Activated CD4-positive, alpha-beta T cell treated with anti-CD3 and anti-CD28 coated beads for 48 hours (primary cell): ENCODE measurements at places on chromosomes 12 and 14.
A peak's percentile ranks its signal among the peaks of the same experiment; 100 is the strongest.

- no peak for DNase-seq
These were observed 244.2 kb downstream of the GPHN start for GRCh38 chr14:66752109-66752508.

DNA sequence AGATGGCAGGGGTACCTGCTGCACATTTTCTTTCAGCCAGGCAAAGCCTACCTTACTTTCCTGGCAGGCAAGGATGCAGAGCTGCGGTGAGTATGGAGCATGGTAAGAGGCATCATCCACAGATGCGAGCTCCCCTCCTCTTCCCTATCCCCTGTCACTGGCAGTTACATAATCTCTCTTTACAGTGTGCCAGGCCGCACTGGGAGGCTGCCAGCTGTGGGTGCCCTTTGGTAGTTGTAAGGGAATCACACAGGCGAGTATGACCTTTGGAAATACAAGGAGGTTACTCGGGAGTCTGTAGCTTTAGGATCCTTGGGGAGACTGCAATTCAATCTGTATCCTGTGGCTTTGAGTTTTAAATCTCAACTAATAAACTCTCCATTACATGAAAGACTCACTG, 132.5 kb downstream of the KTN1 start:
- no peak for DNase-seq

DNA sequence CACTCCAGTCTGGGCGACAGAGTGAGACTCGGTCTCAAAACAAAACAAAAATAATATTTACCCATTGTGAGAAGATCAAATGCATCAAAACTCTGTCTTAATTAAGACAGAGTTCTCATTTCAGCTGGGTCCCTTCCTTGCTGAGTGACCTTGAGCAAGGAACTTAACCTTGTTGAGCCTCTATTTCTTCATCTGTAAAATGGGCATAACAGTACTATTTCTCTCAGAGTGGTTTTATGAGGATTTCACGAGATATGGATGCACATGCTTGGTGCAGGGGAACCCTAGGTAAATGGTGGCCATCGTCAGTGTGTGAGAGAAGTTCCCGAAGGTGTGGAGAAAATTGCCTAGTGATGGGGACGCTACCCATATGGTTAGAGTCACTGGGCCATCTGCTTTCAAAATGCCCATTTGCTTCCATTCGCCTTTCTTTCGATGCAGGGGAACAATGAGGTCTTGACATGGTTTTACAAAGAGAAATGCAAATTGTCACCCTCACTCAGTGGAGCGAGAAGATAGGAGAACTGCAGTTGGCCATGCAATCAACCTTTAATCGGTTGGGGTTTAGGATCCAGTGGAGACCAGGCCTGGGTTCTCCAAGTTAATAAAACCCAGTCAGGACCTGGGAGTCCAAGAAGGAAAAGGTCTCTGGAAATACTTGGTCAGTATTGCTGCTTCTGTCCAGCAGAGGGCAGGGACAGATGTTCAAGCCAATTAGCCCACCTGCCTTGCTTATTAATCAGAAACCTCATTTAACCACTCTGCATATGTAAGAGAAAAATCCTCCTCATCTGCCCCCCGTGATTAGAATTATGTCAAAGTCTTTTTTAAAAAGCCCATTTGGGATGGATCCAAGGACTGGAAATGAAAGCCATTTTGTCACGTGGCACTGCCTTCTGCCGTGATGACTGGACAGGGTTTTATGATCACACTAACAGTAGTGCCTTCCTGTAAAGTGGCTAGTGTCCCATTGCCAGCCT, 37.2 kb downstream of the CFAP251 start:
- no peak for DNase-seq

GRCh38 chr12:57133916-57134315, 5.6 kb downstream of the LRP1 start:
- DNase-seq, result no peak

- DNase-seq, result no peak
These were observed 99.5 kb downstream of the KIF26A start for GRCh38 chr14:104237651-104238423.

- no peak for DNase-seq
These were observed 242.2 kb upstream of the OR4E1 start for GRCh38 chr14:21915826-21916225.

DNA sequence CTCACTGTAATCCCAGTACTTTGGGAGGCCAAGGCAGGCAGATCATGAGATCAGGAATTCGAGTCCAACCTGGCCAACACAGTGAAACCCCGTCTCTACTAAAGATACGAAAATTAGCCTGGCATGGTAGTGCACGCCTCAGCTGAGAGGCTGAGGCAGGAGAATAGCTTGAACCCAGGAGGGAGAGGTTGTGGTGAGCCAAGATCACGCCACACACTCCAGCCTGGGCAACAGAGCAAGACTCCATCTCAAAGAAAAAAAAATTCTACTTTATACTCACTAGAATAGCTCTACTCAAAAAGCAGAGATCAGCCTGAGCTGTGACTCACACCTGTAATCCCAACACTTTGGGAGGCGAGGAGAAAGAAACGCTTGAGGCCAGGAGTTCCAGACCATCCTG, 17.1 kb downstream of the NUMB start:
- no peak for DNase-seq

- DNase-seq, result no peak
These were observed 100.2 kb downstream of the GALC start for GRCh38 chr14:87892763-87893162.

DNA sequence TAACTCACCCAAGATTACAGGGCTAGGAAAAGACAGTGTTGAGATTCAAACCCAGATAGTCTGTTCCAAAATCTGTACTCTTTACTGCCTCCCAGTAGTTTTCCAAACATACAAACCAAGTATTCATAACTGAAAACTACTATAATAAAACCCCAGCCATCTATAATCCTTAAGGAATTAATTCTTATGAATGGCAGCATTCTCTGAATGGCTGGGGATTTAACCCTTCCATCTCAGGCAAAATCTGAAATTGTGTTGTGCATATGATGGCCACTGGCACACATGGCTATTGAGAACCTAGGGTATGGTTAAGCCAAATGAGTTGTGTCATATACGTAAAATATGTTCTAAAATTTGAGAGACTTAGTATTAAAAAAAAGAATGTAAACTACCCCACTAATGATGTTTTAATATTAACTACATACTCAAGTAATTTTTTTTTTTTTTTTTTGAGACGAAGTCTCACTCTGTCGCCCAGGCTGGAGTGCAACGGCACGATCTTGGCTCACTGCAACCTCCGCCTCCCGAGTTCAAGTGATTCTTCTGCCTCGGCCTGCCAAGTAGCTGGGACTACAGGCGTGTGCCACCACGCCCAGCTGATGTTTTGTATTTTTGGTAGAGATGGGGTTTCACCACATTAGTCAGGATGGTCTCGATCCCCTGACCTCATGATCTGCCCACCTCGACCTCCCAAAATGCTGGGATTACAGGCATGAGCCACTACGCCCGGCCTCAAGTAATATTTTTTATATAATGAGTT, 16.7 kb downstream of the PPP1R13B start:
- no peak for DNase-seq

DNA sequence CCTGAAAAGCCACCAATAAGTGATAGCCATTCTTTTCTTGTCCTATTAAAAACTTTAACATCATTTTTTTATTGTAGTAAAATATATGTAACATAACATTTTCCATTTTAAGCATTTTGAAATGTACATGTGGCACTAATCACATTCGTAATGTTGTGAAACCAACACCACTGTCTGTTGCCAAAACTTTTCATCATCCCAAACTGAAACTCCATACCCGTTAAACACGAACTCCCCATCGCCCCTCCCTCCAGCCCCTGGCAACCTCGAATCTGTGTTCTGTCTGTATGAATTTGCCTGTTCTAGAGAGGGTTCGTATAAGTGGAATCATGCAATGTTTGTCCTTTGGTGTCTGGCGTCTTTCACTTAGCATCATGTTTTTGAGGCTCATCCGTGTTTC, 75.9 kb downstream of the CCDC92 start:
- no peak for DNase-seq

DNA sequence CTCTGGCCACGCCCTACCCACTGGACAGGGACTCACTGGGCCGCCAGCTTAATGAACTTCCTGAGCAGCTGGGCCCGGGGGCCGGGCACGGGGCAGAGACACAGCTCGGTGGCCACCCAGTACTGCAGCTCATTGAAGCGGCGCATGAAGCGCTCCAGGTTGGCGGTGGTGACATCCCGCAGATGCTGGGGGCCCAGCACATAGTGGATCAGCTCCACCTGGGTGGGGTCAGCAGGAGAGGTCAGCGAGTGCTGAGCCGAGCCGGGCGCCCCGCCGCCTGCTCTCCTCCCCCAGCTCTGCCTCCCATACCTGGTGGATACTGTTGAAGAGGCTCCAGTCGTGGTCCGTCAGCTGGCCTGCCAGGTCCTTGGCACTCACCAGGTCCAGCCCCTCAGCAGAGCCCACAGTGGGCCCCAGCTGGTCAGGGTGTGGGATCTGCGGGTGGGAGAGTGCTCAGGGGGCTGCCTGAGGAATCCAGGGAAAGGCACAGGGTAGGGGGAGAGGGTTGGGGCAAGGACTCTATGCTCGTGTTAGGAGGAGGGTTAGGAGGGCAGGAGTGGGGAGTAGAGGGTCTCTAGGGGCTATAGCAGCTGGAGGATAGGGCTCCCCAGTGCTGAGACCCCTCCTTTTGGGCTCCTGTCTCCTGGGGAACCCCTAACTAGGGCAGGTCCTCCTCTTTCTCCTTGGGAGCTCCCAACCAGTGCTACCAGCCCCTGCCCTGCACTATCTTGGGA, 15.5 kb upstream of the ENDOU start:
- DNase-seq, result no peak

GRCh38 chr12:27973487-27973890, 956 bp upstream of the PTHLH start:
- DNase-seq, result no peak

DNA sequence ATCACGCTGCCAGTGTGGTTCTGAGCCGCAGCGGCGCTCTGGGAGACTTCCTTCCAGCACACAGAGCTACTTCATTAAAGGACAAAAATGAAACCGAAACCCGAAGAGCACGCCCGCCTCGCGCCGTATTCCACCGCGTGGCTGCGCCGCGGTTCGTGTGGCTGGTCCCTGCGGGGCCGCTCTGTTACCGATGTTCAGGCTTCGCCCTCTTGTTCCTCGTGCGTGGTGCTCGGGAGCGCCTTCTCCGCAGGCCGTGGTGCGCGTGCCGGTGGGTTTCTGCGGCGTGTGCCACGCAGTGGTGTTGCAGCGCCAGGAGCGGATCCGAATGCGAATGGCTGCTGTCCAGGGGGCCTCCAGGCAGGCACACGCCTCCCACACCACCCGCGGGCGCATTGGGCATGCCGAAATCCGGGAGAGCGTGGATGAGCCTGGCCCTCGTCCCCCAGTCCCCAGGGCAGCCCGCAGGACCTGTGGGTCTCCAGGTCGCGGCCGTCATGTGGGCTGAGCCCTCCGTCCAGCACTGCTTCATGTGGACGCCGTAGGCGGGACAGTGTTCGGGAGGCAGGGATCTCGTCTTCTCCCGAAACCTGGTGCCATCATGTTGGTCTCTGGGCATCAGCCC, 91.2 kb downstream of the ADGRD1 start:
- no peak for DNase-seq

- DNase-seq, result no peak
These were observed 133.1 kb downstream of the SLC5A8 start for GRCh38 chr12:101076921-101077320.

GRCh38 chr14:65446159-65446558, 33.6 kb downstream of the FUT8 start:
- DNase-seq, result no peak

DNA sequence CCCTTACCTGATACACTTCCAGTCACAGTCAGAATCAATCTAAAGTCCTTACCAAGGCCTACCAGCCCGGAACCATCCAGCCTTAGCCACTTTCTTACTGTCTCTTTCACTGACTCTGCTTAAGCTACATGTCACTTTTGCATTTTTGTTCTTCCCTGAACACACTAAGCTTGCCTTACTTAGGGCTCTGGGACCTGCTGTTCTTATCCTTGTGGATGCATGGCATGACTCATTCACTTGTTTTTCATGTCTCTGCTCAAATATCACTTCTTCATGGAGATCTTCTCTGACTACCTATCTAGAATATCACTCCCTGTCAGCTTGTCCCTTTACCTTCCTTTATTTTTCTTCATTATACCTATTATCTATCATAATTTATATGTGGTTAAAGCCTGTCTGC, 65.6 kb upstream of the ZDHHC17 start:
- no peak for DNase-seq

- no peak for DNase-seq
These were observed 95.5 kb upstream of the USP44 start for GRCh38 chr12:95646781-95647190.

DNA sequence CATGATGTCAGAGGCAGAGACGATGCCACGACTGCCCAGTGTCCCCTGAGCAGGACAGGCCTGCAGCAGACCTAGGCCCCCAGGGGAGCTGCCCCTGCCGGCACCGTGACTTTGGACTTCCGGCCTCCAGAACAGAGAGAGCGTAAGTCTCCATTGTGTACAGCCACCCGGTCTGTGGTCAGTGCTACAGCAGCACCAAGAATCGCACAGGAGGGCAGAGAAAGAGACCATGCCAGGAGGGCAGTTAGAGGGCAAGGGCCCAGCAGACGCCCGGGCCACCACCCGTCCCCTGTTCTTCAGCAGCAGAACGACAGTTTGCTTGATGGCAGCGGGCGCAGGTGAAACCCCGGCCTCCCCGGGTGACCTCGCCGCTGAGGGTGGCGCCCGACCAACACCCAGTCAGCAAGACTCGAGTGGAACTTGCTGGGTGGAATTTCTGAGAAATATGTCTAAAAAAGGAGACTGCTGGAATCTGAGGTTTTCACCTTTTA, 19.7 kb downstream of the GALNT9 start:
- DNase-seq, result no peak

- peak; percentile 45 for DNase-seq
These were observed 56.8 kb downstream of the DUSP16 start for GRCh38 chr12:12505544-12506495.

- no peak for DNase-seq
These were observed 8.8 kb downstream of the GALNT16 start for GRCh38 chr14:69268763-69269162.

GRCh38 chr14:55126034-55126433, 3.0 kb upstream of the LGALS3 start:
- peak; percentile 13 for DNase-seq

DNA sequence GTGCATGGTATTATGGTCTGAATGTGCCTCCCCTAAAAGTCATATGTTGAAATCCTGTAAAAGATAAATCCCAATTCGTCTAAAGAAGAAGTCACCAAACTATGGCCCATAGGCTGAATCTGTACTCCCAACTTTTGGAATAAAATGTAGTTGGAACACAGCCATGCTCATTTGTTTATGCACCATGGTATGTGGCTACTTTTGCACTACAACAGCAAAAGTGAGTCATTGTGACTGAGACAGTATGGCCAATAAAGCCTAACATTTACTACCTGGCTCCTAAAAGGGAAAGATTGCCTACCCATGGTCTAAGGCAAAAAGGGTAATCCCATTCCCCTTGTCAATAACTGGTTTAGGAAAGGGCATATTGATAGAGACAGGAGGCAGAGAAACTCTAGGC, 101.8 kb downstream of the LRIG3 start:
- DNase-seq, result no peak

- DNase-seq, result no peak
These were observed 399.4 kb downstream of the C12orf75 start for GRCh38 chr12:105729926-105730325.

DNA sequence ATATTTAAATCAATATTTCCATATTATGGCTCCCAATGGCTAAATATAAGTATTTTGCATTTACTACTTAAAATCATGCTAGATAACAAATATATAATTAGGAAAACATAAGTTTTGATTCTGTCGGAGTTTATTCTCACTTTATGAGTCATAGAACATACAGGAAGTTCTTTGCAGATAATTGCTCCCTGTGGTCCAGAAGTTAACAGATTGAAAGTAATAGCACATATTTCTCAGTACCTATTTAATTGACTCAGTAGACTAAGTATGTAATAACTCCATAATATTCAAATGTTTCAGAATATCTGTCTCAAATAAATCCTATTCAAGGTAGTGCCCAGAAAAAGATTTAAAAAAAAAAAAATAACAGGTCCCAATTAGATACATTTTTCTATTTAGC, 806.0 kb upstream of the ATXN7L3B start:
- no peak for DNase-seq
